ENCODE measurements at places on chromosomes 12 and 14.

- DNase-seq, result peak; percentile 31
Measured at GRCh38 chr12:67069451-67070306, 199.5 kb upstream of the CAND1 start.

DNA sequence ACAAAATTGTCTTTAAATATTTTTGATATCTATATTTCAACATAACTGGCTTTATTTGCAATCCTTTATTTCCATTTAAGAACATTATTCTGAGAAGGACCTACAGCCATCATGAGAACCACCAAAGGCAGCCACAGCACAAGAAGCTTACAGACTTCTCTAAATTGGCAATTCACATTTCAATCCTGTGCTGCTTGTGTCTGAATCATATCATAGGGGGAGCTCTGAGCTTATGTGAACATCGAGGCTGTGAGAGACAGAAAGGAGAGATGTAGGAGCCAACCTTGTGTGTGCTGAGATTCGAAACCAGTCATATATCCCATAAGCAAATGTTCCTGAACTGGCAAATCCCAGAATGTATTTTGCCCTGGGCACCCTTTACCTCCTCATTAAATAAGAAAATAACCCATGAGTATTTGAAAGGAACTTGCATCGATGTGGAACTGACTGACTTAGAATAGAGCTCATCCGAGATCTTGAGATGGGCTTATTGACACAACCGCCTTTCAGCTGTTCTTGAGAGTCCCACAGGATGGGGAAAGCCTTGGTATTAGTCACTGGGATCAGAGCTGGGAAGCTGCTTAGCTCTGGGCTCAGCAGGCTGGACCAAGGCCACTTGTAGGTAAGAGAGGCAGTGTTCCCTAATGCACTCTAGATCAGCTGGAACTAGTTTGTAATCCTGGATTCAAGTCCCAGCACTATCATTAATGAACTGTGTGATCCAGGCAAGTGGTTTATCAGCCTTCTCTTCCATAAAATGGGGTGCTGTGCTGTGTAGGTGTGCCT is 329.8 kb downstream of the CACNA1C start:
- no peak for DNase-seq

GRCh38 chr12:130601327-130601726 is 114.8 kb downstream of the RIMBP2 start:
- no peak for DNase-seq

- DNase-seq, result no peak
Measured at GRCh38 chr12:3084742-3085141, 7.6 kb downstream of the TSPAN9 start.

DNA sequence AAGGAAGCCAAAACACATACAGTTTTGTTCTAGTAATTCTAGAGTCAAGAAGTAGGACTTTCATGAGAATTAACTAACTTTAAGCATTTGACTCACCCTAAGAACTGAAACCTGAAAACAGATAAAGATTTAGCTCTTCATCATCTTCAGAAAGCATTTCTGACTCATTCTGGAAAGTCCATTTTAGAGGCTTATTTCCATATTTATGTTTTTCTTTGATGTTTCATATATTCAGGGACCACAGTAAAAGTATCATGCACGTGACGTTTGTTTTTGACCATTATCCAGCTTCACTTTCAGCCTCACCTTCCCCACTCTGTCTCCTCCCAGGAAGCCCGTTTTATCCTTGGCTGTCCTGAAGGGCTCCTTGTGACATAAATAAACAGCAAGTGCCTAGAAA is 79.2 kb downstream of the MDGA2 start:
- no peak for DNase-seq
